ENCODE measurements at places on chromosomes 5 and 9.
A peak's percentile ranks its signal among the peaks of the same experiment; 100 is the strongest.

GRCh38 chr5:135393691-135394090, 5.3 kb downstream of the MACROH2A1 start:
- DNase-seq = no peak

DNA sequence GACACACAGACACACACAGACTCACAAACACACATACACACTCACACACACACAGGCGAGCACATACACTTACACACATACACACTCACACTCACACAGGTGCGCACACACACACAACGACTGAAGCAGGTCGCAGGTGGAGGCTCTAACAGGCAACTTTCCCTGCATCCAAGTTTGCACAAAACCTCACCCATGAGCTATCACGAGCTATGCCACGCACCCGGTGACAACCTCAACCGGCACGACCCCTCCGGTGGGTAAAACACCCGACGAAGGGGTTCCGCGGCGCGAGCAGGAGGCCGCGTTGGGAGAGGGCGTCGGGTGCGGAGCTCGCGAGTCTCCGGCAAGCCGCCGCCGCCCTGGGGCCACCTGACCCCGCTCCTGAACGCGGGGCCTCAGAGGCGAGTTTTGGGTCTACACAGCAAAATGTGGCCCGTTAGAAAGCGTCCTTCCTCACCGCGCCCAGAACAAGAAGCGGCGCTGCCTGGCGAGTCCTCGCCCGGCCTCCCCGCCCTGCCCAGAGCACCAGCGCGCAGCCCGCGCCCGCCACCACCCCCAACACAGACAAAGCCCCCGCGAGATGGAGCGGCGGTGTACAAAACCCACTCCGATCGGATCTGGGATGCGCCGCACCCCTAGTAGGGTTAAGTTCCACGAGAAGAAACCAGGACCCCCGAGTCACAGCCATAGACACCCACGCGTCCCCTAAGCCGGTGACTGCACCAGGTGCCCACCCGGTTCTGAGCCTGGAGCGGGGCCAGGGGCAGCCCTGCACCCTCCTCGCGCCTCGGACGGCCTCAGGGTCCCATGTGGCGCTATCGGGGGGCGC, 665 bp downstream of the SLC6A3 start:
- no peak for DNase-seq

- no peak for DNase-seq
Observed at GRCh38 chr5:15233566-15233965, 266.4 kb upstream of the FBXL7 start.

GRCh38 chr9:37596504-37596903, 4.1 kb upstream of the TOMM5 start:
- DNase-seq = no peak

DNA sequence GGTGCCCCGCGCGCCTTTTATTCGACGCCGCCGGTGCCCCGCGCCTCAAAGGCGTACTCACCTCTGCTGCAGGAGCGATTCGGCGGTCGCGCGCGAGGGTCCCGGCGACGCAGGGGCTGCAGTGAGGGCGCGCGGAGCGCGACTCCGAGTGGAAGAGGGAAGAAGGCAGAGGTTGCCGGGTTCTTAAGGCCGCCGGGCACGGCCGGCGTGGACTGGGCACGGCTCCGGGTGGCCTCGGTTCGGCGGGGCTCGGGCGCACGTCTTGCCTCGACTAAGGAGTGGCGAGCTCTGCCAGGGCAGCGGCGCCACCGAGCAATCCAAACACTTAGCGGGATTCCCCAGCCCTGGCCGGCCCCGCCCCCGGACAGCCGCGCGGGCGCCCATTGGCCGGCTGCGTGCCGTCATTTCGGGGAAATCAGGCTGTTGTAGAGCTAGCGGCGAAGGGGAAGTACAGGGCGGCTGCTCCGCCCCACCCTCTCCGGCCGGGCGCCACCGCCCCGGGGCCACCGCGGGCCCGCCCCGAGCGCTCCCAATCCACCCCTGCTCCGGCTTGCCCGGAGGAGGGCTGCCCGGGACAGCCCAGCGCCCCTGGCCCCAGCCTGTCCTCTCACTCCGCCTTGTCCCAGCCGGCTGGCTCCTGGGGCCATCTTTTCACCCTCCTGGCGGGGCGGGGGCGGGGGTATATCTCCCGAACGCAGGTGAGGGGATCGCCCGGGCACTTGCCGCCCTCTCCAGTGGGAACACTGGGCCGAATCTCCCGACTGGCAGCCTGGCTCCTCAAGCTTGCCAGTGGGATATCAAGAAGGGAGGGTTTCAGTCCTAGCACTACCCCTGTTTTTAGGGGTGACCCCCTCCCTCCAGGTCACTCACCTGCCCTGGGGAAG, at the start of gene IRF1:
TSS of gene IRF1 (minus strand) at position 290 of the 884 bp plus-strand sequence. CDS start 1,295 bp downstream, outside the sequence.
- peak; percentile 96 for DNase-seq

- no peak for DNase-seq
Observed at GRCh38 chr5:1563051-1563461, 39.3 kb upstream of the LPCAT1 start.

- DNase-seq = no peak
Observed at GRCh38 chr5:150188146-150188842, 1.6 kb upstream of the SLC6A7 start.

- no peak for DNase-seq
Observed at GRCh38 chr5:54045077-54045792, 265.1 kb downstream of the ARL15 start.

DNA sequence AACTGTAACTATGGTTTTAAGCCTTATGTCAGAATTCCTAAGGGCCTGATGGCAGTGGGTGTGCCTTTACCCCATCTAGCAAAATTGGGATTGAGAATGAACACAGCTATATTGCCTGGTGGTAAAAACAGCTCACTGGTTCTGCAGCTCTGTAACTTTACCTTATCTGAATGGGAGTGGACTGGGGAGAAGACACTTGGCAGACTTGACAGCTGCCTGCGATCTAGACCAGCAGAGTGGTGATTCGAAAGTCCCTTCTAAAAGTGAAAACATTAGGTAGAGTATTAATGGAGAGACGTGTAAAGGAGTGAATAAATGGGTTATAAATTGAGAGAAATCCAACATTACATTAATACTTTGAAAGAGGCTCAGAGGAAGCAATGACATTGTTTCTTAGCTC, 289.1 kb upstream of the EDIL3 start:
- no peak for DNase-seq

DNA sequence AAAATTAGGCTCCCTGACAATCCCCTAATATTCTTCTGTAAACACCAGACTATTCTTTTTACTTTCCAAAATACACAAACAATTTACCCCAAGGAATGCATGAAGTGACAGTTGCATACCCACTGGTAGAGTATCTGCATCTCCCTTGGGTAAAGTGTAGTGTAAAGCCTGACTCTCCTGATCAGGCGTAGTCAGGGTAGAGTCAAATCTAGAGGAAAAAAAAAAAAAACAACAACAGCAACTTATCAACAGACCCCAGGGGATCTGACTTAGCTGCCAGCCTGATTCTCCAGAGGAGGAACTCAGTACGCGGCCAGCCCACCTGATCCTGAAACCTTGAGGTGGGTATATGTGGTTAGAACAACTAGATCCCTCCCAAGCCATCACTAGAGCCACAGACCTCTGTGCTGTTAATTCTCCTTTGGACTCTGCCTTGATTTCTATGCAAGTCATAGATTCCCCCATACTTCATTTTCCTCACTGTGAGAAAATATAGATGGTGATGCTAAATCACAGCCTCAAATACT, 61.0 kb downstream of the ZNF608 start:
- DNase-seq = no peak

DNA sequence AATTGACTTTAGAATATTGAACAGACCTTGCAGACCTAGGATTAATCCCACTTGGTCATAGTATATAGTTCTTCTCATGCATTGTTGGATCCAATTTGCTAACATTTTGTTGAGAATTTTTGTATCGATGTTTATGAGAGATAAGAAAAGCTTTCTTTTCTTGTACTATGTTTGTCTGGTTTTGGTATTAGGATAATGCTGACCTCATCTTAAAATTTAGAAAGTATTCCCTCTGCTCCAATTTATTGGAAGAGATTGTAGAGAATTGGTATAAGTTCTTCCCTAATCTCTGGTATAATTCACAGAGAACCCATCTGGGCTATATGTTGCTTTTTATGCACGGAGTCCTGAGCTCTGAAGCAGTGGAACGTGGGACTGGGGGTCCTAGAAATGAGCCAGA, 67.7 kb downstream of the ADAMTS16 start:
- DNase-seq = no peak

GRCh38 chr5:158895588-158895987, 204.1 kb downstream of the EBF1 start:
- DNase-seq = no peak

GRCh38 chr9:83934569-83935275, 13.5 kb upstream of the KIF27 start:
- no peak for DNase-seq

DNA sequence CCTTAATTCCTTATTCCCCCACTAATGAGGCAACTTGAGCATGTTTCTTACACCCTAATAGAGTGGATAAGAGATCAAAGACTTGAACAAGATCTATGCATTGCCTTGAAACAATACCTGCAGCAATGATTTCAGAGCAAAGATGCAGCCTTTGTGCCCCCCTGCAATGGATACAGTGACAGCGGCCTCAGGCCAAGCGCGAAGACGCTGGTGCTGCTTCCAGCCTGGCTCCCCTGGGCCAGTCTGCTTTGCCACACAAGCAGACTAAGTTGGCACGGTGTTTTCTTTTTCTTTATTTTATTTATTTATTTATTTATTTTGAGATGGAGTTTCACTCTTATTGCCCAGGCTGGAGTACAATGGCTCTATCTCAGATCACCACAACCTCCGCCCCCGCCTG, 179.8 kb upstream of the S1PR3 start:
- DNase-seq = no peak

GRCh38 chr5:74311961-74312360, 328.6 kb downstream of the ENC1 start:
- no peak for DNase-seq

- DNase-seq = no peak
Observed at GRCh38 chr9:87896891-87897290, 14.2 kb downstream of the SPATA31E1 start.

- peak; percentile 9 for DNase-seq
Observed at GRCh38 chr5:79020861-79021561, 35.9 kb upstream of the ARSB start.

- DNase-seq = no peak
Observed at GRCh38 chr9:100492952-100493351, 20.0 kb downstream of the TMEFF1 start.

DNA sequence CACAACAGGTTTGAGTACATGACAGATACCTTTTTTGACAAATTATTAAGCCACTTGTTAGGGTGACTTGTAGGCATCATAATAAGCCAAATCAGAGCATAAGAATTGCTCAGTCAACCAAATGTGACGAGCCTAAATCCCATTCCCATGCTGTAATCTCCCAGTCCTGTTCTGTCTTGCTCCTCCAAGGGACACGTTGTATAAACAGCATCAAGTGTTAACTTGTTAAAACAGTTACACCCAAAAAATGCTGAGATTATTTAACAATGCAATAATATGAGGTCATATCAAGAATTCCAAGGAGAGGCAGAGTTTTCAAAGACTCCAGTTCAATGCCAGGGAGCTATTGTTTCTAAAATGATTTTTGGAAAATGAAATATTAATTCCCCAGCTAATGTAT, 76.2 kb downstream of the SH3TC2 start:
- no peak for DNase-seq

- no peak for DNase-seq
Observed at GRCh38 chr5:150339165-150339564, 18.3 kb upstream of the TCOF1 start.

- no peak for DNase-seq
Observed at GRCh38 chr9:34253460-34253837, 74.6 kb downstream of the UBAP1 start.

DNA sequence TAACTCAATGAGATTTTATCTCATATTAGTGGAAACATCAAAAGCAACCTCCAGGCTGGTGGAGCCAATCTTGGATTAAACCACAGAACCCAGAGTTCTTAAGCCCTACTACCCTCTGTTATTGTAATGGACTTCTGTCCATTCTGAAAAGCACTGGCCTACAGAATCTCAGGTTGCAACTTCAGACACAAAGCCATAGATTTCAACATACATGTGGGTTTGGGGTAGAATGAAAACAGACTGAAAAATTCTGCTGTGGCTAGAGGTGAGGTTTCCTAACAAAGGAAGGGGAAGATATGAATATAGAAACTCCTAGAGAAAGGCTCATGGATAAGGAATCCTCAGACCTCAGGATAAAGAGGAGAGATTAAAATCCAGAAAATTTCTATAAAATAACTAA, 569.8 kb upstream of the RIOK2 start:
- DNase-seq = no peak

DNA sequence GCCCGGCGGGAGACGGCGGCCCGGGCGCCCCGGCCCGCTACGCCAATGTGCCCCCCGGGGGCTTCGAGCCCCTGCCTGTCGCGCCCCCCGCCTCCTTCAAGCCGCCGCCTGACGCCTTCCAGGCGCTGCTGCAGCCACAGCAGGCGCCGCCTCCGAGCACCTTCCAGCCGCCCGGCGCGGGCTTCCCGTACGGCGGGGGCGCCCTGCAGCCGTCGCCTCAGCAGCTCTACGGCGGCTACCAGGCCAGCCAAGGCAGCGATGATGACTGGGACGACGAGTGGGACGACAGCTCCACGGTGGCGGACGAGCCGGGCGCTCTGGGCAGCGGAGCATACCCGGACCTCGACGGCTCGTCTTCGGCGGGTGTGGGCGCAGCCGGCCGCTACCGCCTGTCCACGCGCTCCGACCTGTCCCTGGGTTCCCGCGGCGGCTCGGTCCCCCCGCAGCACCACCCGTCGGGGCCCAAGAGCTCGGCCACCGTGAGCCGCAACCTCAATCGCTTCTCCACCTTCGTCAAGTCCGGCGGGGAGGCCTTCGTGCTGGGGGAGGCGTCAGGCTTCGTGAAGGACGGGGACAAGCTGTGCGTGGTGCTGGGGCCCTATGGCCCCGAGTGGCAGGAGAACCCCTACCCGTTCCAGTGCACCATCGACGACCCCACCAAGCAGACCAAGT, 723 bp downstream of the SNX18 start:
- DNase-seq = peak; percentile 44

DNA sequence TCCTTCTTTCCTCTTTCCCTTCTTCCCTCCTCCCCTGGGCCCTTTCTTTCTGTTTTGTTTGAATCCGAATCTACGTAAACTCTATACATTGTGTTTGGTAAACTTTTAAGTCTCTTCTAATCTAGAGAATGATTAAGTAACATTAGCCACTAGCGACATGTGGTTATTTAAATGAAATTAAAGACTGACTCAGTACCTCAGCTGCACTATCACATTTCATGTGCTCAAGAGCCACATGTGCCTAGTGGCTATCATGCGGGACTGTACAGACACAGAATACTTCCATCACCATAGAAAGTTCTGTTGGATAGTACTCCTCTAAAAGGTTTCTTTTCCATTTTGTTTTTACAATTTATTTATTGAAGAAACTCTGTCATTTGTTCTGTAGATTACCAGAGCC, 29.0 kb downstream of the DCTN4 start:
- no peak for DNase-seq
